ENCODE measurements at places on chromosomes 2 and 18.

GRCh38 chr2:118535818-118536212 lies 311.6 kb downstream of the EN1 start:
- DNase-seq = no peak

DNA sequence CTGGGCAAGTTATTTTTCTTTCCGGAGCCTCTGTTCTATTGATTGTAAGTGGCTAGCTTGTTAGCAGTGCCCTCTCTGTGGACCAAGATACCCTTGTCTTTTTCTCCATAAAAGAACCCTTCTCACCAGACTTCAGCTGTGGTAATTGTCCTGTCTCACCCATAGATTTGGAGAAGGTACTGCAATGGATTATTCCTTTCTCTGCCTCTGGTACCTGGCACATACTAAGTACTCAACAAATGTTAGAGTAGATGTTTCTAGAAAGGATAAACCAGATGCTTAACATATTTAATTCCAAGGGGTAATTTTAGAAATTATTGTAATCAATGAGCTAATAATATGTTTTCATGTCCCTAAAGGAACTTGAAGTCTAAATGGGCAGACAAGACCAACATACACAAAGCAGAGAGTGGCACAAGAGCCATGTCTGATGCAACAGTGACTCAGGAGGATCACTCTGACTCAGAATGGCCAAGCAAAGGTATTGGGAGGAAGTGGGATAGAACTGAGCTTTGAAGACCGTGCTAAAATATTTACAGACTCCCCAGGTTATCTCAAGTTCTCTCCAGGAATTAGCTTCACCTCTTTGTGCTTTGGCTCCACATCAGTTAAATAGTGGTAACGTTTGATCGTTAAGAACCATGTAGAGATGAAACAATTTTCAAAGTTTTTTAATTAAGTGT lies 129.7 kb upstream of the OSR1 start:
- no peak for DNase-seq

GRCh38 chr2:207157731-207158130 lies 8.0 kb downstream of the KLF7 start:
- DNase-seq = no peak

GRCh38 chr18:58152891-58153290 lies 108.9 kb downstream of the NEDD4L start:
- DNase-seq = no peak

- no peak for DNase-seq
These were observed 78.4 kb downstream of the PLA2R1 start for GRCh38 chr2:159984034-159984433.

- DNase-seq = no peak
These were observed 62.2 kb upstream of the SCYGR2 start for GRCh38 chr2:227536445-227536844.
